Effector CD8-positive, alpha-beta T cell (primary cell): ENCODE measurements at places on chromosomes 11 and 22.

GRCh38 chr11:82239498-82239897 is 494.2 kb downstream of the FAM181B start:
- DNase-seq, result no peak

DNA sequence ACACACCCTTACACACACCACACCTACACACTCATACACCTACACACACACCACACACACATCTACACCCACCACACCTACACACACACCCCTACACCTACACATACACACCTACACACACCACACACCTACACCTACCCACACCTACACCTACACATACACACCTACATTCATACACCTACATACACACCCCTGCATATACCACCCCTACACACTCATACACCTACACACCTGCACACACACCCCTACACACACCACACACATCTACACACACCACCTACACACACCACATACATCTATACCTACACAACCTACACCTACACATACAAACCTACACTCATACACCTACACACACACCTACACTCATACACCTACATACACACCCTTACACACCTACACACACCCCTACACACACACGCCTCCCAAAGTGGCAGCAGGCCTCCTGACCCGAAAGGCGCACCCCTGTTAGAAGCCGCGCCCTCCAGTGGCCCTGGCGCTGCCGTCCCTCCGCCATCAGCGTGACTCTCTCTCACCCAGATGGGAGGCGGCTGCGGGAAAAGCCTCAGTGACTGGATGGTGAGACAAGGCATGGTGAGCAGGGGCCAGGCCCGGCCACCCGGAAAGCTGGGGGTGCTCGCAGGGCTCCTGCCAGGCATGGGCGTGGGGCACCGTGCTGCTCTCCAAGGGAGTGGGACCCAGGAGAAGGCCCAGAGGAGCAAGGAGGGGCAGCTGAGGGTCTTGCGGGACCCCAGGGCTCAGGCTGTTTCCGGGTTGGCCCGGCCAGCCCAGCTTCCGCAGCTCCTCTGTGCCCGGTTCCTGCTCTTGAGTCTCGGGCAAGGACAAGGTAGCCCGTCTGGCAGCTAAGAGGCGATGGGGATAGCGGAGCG is 37.0 kb upstream of the HMOX1 start:
- DNase-seq, result no peak

DNA sequence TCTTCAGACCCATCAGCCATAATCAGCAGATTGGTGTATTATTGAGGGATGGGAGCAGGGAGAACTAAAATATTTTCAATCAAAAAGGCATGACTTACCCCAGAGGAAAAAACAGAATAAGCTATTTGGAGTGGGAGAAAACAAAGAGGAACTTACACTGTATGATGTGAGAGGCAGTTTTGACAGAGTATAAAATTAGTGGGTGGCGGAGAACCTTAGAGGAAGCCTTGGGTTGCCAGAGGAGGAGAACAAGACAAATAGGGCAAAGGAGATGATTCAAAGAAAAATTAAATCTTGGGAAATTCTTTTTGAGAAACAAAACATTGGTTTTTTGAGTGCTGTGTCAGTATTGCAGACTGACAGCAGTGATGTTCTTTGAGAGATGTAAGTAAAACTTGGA is 285.0 kb downstream of the C11orf87 start:
- DNase-seq, result no peak

DNA sequence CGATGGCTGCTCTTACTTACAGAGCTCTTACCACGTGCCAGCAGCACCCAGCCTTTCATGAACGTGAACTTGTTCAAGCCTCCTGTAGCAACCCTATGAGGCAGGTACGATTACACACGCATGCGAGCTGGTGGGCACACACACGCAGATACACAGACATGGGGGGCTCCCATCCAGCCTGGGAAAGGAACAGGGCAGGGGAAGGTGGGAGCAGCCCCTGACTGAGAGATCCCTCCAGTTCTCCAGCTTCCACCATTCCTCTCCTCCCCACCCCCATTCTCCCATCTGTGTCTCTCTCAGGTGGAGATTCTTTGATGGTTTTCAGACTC is 37.6 kb upstream of the WNT11 start:
- DNase-seq, result no peak

- DNase-seq, result peak; percentile 65
Observed at GRCh38 chr11:118171269-118172062, 5.0 kb downstream of the SCN2B start.

DNA sequence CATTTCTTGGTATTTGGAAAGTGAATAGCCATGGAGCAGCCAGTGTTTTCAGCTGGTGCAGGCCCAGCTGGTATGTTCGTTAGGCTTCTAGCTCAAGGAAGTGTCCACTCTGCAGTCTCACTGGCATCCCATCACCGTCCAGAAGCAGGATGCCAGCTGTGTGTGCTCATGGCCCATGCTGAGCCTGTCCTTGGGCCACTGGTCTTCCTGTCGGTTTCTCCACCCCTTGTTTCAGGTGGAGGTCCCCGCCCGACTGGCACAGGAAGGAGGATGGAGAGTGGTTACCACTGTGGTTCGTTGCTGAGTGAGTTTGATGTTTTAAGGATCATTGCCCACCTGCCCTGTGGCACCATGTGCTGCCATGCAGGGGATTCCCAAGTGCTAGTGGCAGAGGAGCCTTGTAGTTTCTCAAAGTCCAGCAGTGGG is 63.7 kb downstream of the MED15 start:
- DNase-seq, result no peak

- DNase-seq, result no peak
Observed at GRCh38 chr22:25169278-25170031, 30.2 kb upstream of the CRYBB3 start.

DNA sequence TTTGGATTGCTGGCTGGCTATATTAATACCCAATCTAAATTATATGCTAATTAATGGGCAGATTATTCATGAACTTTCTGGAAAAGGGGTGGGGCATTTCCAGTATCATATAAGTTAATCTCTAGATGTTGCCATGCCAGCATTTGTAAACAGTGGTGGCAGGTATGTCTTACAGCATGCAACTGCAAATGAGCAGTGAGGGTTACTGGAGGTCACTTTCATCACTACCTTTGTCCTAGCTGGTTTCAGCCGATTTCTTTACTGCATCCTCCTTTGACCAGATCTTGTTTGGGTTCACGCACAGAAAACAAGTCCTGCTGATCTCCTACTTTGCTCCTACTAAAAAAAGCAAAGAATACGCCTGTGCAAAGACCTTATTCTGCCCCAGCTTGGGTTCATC is 89.1 kb upstream of the USP47 start:
- DNase-seq, result no peak

GRCh38 chr22:48899523-48900326 is 927.9 kb downstream of the BRD1 start:
- no peak for DNase-seq

GRCh38 chr22:18991821-18992442 is 55.8 kb upstream of the PRODH start:
- no peak for DNase-seq

DNA sequence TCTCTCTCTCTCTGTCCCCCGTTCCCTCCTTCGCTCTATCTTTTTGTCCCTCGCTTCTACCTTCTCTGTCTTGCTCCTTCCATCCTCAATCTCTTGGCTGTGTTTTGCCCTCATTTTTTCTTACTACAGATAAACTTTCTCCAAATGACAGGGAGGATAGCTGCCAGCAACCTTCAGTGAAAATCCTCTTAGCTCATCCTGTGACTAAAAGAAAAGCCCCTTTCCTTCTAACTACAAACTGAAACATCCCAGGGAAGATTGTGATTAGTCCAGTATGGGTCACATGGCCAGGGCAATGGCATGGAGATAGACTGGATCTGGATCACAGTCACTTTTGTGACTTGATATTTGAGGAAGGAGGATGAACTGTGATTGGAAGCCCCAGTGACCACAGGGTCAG is 10.4 kb downstream of the SPON1 start:
- DNase-seq, result no peak

GRCh38 chr11:27934830-27935145 is 173.2 kb downstream of the KIF18A start:
- DNase-seq, result no peak

DNA sequence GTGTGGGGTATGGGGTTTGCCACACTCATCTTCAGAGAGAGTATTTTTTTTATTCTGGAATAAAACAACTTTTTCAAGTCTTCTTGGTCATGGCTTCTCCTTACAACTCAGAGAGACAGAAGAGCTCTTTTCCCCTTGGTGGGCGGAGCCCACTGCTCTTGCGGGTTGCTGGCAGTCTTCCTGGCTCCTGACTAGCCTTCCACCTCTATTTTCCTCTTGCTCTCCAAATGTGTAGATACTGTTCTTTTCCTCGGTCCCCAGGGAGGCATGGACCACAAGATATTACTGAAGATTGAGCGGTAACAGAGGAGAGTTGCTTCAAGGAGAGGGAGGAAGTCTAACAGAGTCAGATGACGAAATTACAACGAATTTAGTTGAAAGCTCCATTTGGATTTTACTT is 210.6 kb downstream of the NTM start:
- no peak for DNase-seq

GRCh38 chr22:31162015-31162765 is 2.2 kb downstream of the RNF185 start:
- DNase-seq, result no peak

GRCh38 chr11:9943386-9944110 is 279.7 kb downstream of the SWAP70 start:
- no peak for DNase-seq

- DNase-seq, result no peak
Observed at GRCh38 chr11:20450829-20451228, 63.3 kb downstream of the PRMT3 start.

- no peak for DNase-seq
Observed at GRCh38 chr11:37050311-37050710, 452.3 kb upstream of the RAG2 start.

GRCh38 chr11:61901397-61901796 is 10.1 kb upstream of the FADS3 start:
- no peak for DNase-seq

GRCh38 chr11:77303328-77303727 is 1.8 kb upstream of the GDPD4 start:
- no peak for DNase-seq

- DNase-seq, result no peak
Observed at GRCh38 chr11:118846181-118846935, 37.3 kb upstream of the CXCR5 start.

GRCh38 chr22:24184057-24184798 is 2.9 kb downstream of the SUSD2 start:
- no peak for DNase-seq

DNA sequence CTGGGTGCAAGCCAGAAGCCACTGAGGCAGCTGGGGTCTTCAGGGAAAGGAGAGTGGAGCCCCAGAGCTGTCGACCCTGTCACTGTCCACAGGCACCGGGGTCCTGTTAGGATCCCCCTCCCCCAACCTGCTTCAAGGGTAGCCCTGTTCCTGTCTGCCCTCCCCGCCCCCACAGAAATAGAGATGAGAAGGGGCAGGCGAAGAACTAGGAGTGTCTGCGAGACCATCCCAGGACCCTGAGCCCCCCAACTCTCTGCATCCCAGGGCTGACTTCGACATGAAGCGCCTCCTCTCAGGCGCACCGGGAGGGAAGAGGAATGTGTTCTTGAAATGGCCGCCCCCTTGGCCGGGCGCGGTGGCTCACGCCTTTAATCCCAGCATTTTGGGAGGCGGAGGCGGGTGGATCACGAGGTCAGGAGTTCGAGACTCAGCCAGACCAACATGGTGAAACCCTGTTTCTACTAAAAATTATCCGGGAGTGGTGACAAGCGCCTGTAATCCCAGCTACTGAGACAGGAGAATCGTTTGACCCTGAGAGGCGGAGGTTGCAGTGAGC is 607 bp upstream of the ZNF70 start:
- peak; percentile 27 for DNase-seq

DNA sequence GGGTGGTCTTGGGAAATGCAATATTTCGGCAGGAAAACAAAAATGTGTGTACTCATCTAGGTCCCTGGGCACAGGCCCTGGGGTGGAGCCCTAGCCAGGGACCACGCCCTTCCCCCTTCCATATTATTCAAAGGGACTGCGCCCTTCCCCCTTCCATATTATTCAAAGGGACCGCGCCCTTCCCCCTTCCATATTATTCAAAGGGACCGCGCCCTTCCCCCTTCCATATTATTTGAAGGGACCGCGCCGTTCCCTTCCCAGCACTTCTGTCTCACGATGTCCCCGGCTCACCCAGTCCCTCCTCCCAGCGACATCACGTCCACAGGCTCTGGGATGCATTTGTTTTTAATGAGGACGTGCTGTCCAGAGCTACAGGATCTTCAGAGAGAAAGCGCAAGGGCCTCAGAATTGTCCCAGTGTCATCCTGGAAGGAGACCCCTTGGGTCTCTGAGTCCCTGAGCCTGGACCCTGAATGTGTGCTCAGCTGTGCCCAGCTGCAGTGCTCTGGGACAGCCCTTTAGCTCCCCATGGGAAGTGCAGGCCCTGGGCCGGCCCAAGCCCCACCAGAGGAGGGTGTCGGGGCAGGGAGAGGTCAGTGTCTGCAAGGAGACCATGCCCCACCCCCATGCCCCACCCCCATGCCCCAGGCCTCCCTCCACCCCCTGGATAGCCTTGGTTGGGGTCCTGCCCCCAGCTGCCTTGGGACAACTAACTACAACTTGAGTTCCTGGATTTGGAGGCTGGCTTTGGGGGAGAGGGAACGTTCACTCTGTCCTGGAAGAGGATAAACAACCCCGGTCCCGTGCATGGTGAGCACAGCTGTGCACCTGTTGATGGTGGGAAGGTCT is 810.0 kb downstream of the BRD1 start:
- DNase-seq, result no peak

GRCh38 chr11:33160587-33160986 is 693 bp downstream of the CSTF3 start:
- DNase-seq, result no peak

- DNase-seq, result no peak
Observed at GRCh38 chr11:74212533-74212932, 41.4 kb downstream of the PPME1 start.

DNA sequence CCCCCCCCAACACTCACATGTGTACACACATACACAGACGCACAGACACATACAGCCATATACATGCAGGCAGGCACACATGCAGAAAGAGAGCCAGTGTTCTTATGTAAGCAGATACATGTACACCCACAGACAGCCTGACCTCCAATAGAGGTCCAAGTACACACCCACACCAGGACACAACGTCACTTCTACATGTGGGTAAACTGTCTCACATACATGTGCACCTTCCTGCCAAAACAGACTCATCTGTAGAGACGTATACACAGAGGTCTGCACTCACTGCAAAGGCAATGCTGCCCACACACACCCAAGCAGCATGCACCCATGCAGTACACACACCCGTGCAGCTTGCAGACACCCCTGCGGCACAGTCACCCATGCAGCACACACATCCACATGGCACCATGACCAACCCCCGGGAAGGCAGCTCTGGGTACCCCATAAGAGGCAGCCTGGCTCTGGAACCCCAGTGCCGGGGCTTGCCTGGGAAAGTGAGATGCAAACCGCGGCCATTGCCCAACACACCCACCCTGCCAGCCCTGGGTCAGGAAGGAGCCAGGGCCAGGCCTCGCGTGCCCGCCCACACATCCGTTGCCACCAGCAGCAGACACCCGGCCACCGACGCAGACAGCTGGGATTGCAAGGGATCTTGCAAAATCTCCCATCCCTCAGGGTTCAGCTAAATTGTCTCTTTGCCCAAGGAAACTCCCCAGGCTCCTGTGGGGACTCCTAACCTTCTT is 10.1 kb downstream of the CASTOR1 start:
- DNase-seq, result no peak
